ENCODE measurements at places on chromosomes 12 and 14.

GRCh38 chr12:41076114-41076513 lies 112.0 kb upstream of the PDZRN4 start:
- DNase-seq, result no peak

DNA sequence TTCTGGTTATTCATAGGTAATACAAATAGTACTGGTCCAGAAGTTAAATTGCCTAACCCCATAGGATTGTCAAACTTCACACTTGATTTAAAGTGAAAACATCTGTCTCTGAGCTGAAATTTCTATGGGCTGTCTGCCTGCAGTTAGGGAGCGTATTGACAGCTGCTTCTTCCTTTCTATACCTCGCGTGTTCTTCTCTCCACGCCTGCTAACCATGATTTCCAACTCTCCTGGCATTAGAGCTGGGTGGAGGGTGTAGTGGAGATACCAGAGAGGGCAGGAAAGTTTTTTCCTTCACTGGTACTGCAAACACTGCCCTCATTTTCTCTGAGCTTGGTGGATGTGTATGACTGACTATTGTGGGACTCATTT lies 429.0 kb upstream of the FBXO33 start:
- no peak for DNase-seq

- no peak for DNase-seq
Measured at GRCh38 chr12:131097202-131098177, 143.8 kb downstream of the ADGRD1 start.

DNA sequence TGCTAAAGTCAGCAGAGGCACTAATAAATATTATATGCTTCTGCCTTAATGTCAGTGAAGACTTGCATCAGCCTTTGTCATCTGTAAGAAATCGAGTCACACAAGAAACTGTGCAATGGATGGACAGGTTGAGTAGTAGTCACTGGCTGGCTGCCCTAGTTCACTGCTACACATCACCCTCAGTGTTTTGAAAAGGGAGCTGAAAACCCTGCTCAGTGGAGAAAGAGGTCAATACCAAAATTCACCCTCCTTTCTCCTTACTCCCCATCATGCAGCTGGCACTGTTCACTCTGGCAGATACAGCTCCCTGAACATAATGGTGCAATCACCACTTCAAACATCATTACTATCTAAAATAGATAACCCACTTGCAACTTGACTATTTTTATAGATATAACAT lies 6.6 kb downstream of the ANKS1B start:
- no peak for DNase-seq

GRCh38 chr14:90393966-90394365 lies 2.9 kb upstream of the CALM1 start:
- no peak for DNase-seq

DNA sequence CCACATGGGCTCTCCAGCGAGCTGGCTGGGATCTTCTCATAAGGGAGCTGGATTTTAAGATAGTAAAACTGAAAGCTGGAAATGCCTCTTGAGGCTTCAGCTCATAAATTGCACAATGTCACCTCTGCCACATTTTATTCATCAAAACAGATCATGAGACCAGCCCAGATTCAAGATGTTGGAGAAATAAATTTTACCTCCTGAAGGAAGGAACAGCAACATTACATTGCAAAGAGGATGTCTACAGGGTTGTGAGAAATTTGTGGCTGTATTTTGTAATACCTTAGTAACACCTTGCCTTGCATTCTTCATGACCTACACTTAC lies 43.1 kb upstream of the KRR1 start:
- no peak for DNase-seq

GRCh38 chr12:105986779-105987684 lies 151.7 kb downstream of the NUAK1 start:
- no peak for DNase-seq

DNA sequence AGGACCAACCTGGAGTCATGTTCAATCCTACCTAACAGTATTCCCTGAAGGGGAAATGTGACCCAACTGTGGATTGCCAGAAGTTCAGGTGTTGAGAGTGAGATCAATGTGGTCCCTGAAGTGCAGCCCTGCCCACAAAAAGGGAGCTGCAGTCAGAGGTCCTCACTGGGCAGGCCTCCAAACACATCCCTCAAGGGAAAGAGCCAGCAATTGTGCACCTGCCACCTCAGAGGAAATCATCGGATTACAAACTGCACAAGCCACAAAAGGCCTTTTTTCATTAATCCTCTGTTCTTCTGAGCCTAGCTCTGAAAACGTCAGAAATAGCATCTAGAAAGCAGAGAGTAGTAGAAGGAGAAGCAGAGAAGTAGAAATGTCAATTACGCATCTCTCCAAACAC lies 10.8 kb upstream of the MDM1 start:
- no peak for DNase-seq
